ENCODE measurements at places on chromosomes 5 and 9. TPM values are rescaled to one million over a fixed set of nuclear protein-coding genes. Genes with fewer than 3 reads are reported as not detected.

DNA sequence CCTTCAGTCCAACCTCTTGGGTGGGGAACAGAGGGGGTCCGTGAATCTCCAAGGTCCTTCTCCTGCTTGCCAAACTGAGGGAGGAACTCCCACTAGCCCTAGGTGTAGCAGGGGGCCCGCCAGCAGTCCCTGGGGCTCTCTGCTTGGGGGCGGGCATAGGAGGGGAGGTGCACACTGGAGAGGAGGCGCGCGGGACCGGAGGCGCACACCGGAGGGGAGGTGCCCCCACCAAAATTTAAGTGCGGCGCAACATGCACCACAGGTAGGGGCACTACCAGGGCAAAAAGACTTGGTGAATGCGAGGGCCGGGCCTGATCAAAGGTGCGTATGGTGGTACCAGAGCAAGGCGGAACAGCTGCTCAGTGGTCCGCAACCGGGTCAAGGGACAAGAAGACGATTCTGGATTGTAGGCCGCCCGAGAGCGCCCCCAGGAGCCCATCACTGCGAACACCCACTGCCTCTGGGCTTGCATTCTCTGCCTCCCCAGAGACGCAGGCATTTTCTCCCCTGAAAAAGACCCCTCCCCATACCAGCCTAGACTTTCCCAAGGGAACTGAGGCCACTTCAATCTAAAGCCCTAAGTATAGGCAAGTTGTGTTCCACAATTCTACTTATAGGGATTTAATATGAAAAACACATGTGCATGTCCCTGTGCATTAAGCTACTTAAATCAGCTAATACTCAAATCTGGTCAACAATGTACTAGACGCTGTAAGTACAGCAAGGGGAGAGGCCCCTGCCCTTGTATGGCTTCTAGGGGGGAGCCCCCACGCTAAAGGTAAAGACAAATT, 50.6 kb downstream of the TGFBI start:
- DNase-seq = no peak

- DNase-seq = no peak
Measured at GRCh38 chr5:179228341-179229121, 116.7 kb downstream of the ADAMTS2 start.

Gene GFI1B
- 0.07 TPM for total RNA-seq

Gene ABO
- 0.04 TPM for total RNA-seq

DNA sequence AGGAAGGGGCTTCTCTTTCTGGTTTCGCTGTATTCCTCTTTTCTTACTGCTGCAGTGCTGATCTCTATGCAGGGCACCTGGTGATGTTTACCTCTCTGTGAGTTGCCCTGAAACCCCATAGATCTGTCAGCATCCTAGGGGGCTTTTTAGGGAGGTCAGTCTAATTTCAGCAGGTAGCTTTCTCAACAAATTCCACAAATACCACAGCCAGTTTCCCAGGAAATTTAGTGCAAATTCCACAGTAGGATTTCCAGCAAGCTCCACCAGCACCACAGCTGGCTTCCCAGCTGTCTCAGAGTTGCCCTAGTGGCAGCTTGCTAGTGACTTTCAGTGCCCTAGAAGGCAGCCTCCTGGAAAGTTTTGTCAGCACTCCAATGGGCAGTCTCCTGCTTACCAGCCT, 379.1 kb upstream of the SMC2 start:
- DNase-seq = no peak

DNA sequence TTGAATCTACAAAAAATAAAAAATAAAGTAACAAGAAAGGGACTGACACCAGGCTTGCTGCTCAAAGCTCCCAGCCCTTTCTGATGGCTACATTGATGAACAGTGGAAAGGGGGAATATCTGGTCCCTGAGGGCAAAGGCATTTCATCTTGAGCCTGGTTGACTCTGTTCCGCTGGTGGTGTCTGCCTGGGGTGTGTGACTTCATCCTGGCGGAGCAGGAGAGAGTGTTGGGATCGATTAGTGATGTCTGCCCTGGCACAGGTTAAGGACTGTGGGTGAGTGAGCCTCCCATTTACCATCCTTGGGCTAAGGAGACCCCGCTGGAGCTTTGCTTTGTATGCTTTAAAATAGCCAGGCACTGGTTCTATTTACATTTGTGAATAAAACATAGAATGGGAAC, 56.9 kb upstream of the ASS1 start:
- no peak for DNase-seq

Gene FBN2
- 2,094 TPM for total RNA-seq

- no peak for DNase-seq
Measured at GRCh38 chr9:28234133-28234893, 661.0 kb upstream of the C9orf72 start.

Gene SET
- total RNA-seq = 335 TPM

- no peak for DNase-seq
Measured at GRCh38 chr9:73536403-73536802, 384.7 kb downstream of the ANXA1 start.

GRCh38 chr9:71648453-71648852, 119.9 kb downstream of the CEMIP2 start:
- no peak for DNase-seq

DNA sequence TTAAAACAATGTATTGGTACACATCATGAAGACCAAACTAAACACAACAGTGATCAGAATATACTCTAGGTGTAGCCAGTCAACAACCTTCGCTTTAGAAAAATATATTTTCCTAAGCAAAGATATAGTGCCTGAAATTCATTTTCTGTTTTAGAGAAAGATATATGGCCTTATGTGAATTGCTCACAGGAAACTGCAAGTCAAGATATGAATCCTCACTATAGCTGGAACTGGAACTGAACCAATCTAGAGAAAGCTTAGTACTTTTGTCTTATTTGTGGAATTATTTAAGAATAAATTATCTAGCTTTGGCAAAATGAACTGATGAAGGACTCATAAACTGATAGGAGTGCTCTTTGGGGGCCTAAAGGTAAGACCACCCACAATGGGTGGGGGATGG, 27.3 kb downstream of the GZMK start:
- DNase-seq = no peak

Data from cardiac muscle cell (in vitro differentiated cells and primary cell).